Stimulated activated CD4-positive, alpha-beta T cell treated with anti-CD3 and anti-CD28 coated beads, Interleukin-15, amount 100 ng/mL, for 1 hour (primary cell): ENCODE measurements at places on chromosomes 2 and 18.

DNA sequence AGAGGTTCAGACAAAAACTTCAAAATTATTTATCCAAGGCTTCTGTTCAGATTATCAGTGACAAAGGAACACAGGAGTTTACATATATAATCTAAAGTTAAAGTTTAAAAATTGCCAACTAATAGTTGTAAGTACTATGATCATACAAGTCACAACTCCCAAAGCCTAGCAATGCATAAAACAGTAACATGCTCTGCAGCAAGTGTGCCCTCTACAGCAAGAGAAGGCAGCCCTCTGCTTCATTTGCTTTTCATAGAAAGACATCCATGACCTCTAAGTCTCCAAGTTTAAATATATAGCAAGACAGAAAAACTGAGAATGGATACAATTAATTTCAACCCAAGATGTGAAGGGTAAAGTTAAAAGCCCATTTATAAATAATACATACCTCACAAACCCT lies 13.3 kb downstream of the RAB1A start:
- DNase-seq: no peak

DNA sequence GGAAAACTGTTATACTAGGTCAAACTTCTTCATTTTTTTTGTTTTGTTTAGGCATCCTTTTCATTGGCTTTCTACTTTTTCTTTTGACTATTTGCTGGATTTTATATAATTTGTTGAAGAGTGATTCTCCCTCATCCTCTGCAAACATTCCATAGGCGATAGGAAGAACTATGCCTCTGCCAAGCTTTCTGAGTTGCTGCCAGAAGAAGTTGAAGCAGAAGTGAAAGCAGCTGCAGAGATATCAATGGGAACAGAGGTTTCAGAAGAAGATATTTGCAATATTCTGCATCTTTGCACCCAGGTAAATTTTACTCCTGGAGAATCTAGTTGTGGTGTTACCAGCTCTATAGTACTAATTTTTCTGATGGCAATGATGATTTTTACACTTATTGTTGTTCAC lies 25.4 kb downstream of the NOP58 start:
- DNase-seq: no peak

DNA sequence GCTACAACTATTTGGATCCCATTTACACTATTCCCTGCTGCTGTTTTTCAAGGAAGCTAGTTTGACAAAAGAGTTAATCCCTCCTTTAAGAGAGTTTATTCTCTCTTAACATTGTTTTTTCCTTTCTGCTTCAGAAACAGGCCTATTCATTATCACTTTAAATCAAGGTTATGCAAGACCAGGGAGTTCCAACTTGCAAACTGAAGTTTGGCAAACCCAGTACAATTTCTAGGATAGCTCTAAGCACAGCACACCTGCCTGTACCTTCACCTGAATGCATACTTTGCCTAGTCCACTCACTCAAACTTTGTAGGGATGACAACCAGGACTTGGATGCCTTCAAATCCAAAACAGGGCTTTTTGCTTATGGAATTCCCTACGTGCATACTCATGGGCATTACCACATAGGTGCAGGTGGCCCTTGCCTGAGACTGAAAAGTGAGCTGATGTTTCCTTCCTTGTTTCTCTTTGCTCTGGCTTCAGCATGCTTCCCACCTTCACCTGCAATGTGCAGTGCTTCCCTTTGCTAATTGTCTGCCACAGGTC lies 193.8 kb upstream of the MMADHC start:
- DNase-seq: no peak

GRCh38 chr2:218033590-218034496 lies 31.0 kb upstream of the TNS1 start:
- DNase-seq: no peak

GRCh38 chr2:165295643-165296042 lies 56.4 kb downstream of the SCN2A start:
- no peak for DNase-seq

GRCh38 chr18:41378598-41378997 lies 576.4 kb upstream of the PIK3C3 start:
- no peak for DNase-seq

GRCh38 chr18:3354506-3354905 lies 92.6 kb downstream of the MYL12B start:
- DNase-seq: no peak

DNA sequence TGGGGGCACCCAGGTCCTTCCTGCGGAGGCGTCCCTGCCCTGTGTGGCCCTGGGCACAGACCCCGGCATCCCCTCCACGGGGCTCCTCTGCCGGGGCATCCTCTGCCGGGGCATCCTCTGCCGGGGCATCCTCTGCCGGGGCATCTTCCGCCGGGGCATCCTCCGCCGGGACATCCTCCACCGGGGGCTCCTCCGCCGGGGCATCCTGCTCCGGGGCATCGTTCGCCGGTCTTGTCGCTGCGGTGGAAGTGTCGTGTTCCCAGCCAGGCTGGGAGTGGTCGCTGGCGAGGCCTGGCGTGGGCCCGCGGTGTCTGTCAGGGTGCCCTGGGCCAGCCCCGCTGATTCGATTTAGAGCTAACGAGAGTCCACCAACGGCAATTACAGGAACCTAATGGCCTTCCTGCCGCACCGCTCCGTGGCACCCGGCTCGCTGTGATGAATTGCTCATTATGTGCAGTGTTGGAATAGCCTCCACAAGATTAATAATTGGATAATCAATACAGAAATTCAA lies 115.1 kb downstream of the NFATC1 start:
- DNase-seq: no peak

DNA sequence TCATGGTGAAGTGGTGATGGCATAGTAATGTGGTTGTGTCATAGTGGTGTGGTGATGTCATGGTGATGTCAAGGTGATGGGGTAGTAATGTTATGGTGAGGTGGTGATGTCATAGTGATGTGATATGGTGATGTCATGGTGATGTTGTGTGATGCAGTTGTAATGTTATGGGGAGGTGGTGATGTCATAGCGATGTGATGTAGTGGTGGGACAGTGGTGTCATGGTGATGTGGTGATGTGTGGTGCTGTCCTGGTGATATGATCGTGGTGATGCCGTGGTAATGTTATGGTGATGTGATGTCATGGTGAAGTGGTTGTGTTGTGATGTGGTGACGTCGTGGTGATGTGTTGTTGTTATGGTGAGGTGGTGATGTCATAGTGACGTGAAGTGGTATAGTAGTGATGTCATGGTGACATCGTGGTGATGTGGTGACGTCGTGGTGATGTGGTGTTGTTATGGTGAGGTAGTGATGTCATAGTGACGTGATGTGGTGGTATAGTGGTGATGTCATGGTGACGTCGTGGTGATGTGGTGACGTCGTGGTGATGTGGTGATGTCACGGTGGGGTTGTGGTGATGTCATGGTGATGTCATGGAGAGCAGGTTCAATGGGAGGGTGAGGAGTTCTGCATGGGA lies 242.7 kb upstream of the MYT1L start:
- no peak for DNase-seq

- no peak for DNase-seq
These were observed 150.0 kb downstream of the STK39 start for GRCh38 chr2:168097431-168097830.

- DNase-seq: no peak
These were observed 26.4 kb upstream of the B4GALT6 start for GRCh38 chr18:31710826-31711225.

GRCh38 chr2:115077626-115078025 lies 635.2 kb downstream of the DPP10 start:
- DNase-seq: no peak
